GF-D8 (cell line): ENCODE measurements at places on chromosomes 1 and 21.

DNA sequence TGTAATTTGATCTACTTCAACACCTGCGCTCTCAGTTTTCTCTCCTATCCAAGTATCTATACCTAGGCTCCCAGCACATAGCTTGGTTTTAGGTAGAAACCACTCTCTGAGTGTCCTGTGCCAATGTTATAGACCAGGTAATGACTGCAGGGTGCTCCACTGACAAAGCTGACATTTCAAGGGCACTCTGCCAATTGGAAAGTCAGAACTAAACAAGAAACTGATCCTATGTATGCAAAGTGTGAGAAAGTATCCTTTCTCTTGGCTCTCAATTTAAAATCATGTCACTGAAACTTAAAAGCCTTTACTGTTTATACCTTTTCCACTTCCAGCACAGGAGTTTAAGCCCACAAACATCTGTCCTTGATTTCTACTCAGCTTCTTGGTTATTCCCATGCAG lies 45.0 kb upstream of the AIM2 start:
- DNase-seq = no peak

GRCh38 chr21:36072453-36073162 lies 2.8 kb downstream of the CBR1 start:
- DNase-seq = no peak

GRCh38 chr1:214312530-214313051 lies 31.6 kb downstream of the SMYD2 start:
- DNase-seq = no peak

GRCh38 chr1:117058810-117059209 lies 1.3 kb upstream of the TTF2 start:
- no peak for DNase-seq

DNA sequence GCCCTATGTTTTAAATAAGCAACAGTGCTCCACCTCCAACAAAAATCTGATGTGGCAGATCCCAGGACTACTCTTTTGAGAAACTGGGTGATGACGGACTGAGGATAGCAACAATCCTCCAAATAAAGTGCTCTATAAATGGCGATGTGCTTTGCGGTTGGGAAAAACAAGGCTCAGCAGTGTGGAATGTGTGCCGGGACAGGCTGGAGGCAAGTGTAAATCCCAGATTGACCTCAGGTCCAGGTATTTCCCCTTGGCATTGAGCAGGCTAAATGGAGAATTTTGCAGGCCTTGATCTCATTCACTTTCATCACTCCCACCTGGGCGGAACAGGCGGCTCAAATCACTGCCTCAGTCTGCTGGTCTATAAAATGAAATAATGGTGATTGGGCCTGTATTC lies 35.1 kb downstream of the LRRC42 start:
- DNase-seq = no peak

DNA sequence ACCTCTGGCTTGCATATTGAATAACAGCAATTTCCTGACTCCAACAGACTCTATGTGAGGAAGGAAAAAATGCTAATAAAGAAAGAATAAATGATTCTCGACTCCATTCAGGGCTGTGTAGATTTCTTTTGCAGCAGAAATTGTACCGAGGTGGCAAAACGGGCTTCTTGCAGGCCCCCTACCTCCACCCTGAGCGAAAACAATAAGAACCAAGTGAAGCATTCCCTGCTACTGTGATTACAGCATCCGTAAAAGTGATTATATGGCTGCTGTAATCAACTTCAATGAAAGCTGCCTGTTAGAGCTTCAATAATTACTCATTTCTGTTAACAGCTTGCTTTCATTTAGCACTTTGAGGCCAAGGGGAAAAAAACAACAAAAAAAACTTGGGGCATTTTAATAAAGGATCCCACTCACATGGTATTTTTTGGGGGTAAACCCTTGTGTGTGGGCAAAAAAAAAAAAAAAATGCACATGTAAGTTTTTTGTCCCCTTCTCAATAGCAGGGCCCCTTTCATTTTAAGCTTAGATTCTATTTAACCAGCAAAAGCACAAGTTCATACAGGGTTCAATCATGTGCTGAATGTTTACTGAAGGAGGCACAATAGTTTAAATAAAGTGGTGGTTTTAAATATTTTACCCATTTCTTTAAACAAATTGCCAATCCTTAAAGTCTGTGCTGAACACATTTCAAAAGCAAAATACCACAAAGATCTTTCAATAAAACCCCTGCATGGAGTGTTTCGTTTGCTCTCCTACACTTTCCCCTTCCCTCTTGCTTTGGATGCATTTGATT lies 271.6 kb downstream of the LMO4 start:
- no peak for DNase-seq

GRCh38 chr21:43585514-43585913 lies 73.8 kb downstream of the HSF2BP start:
- no peak for DNase-seq

DNA sequence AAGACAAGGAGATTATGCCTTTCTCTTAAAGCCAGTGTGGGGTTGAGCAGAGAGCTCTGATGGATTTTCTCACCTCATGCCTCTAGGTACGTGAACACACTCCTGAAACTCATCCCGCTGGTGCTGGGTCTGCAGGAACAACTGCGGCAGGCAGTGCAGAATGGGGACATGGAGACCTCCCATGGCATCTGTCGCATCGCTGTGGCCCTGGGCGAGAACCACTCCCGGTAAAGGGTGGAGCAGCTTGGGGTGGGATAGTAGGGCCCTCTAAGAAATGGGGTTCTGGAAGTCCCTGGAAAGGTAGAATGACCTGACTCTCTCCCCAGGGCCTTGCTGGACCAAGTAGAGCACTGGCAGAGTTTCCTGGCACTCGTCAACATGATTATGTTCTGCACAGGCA lies 9.5 kb downstream of the IPO13 start:
- no peak for DNase-seq

DNA sequence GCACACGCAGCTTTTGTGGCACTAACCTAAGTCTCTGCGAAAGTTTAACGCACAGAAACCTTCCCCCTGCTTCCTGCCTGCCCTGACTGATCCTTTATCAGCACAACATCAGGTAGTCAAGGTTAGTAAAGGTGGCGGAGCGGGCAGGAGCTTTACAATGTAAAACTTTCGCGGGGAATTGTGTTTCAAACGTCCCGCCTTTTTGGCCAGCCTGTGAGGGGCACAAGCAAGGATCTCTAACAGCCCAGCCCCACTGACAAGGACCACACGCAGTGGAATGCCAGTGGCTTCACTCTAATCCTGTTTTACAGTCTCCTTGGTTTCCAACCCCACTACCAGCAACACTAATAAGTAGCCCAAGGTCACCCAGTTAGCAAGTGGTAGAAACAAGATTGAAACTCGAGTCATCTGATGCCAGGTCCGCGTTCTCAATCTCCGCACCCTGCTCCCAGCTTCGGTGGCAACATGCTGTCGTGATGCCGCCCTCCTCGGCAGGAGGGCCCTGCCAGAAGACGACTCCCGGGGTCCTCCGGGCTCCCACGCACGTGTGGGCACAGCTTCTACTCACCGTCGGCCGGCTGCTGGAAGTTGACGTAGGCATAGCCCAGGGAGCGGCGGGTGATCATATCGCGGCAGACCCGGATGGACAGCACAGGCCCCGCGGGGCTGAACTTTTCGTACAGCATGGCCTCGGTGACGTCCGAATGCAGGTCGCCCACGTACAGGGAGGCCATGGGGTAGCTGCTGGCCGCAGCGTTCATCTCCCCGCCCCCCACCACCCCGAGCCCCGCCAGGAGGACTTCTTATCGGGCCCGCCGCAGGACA lies 1.2 kb downstream of the PABPC4 start:
- DNase-seq = no peak

- peak; percentile 8 for DNase-seq
Measured at GRCh38 chr1:207619871-207620542, 24.9 kb upstream of the CR1L start.

- DNase-seq = peak; percentile 93
Measured at GRCh38 chr1:44808938-44809917, 905 bp downstream of the BTBD19 start.

- DNase-seq = no peak
Measured at GRCh38 chr1:224736619-224737352, 120.7 kb downstream of the CNIH3 start.

DNA sequence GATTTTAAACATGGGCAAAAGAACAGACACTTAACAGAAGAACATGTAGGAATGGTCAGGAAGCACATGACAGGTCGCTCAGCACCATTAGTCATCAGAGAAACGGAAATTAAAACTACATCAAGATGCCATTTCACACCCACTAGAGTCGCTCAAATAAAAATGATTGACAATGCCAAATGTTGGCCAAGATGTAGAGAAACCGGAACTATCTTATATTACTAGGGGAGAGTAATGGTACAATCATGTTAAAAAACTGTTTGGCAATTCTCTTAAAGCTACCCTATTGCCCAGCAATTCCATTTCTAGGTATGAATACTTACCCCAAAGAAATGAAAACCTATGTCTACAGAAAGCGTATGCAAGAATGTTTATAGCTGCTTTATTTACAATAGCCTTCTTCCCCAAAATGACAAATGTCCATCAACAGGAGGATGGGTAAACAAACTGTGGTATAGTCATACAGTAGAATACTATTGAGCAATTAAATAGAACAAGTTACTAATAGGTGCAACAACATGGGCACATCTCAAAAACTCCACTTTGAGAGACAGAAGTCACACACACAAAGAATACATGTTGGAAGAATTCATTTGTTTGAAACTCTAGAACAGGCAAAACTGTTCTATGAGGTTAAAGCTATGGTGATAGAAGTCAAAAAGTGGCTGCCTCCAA lies 92.8 kb downstream of the ETS2 start:
- DNase-seq = no peak

DNA sequence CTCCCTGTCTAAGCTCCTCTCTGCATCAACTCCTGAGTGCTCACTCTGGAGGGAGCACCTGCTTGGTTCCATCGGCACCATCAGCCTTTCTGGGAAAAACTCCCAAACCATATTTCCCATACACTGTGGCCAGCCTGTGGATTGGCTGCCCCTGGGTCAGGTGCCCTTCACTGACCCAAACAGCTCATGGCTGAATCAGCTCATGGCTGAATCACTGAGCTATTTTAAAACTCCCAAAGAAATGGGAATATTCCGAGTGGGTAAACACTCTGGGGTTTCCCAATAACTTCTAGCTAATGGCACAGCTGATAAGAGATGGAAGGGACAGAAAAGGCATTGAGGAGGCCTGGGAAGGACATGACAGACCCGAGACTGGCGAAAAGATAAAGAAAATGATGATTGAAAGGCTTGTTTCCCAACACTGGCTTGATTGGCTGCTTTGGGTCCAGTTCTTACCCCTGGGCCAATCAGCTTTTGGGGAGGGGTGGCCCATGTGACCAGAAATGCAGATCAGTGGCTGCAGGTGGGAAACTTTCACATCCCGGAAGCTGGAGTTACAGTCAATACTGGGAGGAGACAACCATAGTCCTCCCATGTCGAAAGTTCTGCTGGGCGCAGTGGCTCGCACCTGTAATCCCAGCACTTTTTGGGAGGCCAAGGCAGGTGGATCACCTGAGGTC lies 37.3 kb upstream of the KAZN start:
- DNase-seq = no peak
